ENCODE measurements at places on chromosomes 7 and 10.
A peak's percentile ranks its signal among the peaks of the same experiment; 100 is the strongest.

DNA sequence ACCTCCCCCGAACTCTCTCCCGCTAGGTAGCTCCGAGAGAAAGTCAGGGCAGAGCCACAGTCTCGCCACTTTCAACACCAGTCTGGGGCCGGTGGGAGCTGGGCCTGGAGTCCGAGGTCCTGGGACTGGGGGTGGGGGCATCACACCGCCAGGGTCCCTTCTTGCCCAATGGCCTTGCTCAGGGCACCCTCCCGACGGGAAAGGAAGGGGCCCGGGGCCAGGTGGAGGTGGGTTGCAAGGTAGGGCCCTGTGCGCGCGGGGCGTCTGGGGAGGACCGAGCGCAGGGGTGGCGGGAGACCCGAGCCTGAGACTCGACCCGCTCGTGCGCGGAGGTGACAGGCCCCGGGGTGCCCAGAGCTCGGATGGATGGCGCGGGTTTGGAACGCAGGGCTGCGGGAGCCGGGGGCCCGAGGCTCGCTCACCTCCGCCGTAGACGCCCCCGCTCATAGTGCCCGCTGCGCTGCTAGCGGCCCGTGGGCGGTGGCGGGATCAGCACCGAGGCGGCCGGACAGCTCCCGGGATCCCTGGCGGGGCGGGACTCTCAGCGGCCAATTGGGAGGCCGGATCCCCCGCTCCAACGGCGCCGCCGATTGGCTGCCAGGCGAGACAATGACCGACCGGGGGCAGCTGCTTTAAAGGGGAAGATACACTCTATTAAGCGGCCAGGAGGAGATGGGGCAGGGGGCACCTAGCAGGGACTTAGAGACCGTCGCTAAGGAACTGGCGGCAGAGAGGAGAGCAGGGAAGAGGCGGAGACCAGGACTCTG lies at the start of gene ACTL6B:
Gene ACTL6B (minus strand): TSS at position 541 of the 767 bp plus-strand sequence. CDS start 94 bp downstream, at position 447.
- DNase-seq, result no peak

DNA sequence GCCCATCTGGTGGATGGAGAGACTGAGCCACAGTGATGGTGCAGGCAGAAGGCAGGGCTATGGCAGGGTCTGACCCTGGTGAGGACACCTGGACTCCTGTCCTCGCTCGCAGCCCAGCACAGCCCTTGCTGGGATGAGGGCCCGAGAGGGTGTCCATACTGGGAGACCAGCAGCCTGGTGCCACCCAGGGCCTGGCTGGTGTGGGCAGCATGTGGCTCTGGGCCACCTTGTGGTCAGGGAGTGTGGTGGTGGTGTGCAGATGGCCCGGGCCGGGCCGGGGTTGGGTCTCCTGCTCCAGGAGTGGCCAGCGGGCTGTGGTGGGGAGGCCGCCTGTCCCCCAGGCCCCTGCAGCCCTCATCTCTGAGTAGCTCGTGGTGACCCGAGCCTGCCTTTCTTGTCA lies 14.9 kb downstream of the ADCY1 start:
- DNase-seq, result no peak

DNA sequence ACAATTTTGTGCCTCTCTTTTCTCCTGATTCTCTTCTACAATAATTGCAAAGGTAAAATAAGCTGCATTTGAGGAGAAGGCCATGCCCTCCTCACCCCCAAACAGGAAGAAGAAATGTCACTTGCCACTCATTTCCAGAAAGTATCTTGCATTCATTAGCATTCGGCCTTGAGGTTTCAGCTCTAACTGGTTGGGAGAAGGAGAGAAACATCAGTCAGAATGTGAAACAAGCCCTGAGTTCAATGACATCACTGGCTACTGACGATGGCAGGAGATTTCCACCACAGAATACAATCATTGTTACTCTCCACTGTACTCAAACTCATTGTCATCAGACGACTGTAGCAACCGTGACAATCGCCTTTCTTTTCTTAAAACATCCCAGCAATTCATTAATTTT lies 72.8 kb downstream of the PRKCQ start:
- no peak for DNase-seq

GRCh38 chr7:107304063-107304462 lies 135.3 kb downstream of the HBP1 start:
- no peak for DNase-seq

DNA sequence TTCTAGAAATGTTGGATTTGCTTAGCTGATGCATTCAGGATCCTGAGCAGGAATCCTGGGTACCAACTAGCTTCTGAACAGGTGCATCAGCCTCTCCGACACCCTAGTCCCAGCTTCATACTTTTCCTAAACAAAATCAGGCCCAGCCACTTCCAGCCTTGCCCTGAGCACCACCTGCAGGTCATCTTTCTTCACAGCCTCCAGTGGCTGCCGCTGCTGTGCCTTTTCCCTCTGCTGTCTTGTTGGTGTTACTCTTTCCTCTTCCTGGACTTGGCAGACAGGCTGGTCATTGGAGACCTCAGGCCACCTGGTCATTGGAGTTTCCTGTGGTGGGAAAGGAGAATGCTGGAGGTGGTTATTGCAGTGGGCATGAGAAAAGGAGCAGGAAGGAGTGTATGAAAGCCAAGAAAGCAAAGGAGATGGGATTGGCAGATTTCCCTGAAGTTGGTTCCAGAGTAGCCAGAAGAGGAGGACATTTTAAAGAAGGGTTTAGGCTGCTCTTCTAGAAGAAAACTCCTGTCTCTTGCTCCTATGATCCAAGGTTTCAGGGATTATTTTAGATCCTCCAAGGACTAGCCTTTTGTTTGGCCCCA lies 48.2 kb upstream of the NFKB2 start:
- peak; percentile 68 for DNase-seq

DNA sequence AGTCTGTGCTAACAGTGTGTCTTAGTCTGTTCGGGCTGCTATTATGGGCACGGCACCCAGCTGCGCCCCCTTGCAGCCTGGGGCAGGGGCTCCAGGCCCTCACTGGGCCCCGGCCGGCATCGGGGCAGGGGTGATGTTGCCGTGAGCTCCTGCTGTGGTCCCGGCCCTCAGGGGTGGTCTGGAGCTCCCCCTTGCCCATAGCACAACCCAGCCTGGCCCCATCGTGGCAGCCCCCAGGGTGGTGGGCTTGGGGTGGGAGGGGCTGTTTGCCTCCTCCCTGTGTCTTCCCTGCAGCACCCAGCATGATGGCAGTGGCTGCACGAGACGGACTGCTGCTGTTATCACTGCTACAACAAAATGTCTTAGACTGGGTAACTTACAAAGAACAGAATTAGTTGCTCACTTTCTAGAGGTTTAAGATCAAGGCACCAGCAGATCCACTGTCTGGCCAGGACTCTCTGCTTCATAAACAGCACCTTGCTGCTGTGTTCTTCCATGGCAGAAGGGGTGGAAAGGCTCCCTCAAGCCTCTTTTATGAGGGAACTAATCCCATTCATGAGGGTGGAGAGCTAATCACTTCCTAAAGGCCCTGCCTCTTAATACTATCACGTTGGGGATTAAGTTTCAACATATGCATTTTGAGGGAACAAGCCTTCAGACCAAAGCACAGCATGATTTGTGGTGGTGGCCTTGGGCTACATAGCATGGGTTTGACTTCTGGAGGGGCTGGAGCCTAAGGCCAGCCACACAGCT lies 149.5 kb downstream of the SEC23IP start:
- DNase-seq, result no peak

DNA sequence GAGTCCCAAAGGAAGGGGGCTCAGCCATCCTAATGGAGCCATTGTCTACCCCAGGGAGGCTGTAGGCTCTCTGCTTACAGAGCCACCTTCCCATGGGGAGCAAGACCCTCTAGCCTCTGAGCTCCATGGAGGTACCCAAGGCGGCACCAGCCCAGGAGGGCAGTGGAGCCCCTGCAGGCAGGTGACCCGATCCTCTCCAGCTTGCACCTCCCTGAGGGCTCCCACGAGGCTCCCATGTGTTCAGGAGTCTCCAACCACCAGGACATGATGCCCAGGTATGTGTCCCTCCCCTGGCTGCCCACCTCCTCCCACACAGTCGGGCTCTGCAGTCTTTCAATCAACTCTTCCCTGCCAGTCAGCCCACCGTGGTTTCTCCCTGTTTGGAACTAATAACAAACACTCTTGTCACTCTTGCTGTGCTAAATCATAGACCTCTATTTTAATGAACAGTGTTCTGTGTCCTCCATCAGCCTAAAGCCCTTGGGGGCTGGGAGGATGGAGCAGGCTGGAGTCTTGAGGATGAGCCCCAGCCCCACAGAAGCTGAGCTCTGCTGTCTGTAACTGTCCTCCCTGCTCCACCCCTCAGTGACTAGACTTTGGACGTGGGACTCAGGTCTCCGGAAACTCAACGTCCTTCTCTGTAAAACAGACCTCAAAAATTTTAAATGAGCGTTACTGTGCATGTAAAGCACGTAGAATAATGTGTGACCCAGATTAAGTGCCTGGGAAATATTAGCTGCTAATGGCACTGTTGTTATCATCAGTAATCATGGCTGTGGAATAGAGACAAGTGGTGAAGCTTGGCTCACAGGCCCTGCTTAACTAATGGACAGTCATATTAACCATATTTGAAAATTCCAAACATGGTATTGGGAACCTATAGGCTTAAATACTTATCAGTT lies 298.9 kb downstream of the WDR37 start:
- no peak for DNase-seq

DNA sequence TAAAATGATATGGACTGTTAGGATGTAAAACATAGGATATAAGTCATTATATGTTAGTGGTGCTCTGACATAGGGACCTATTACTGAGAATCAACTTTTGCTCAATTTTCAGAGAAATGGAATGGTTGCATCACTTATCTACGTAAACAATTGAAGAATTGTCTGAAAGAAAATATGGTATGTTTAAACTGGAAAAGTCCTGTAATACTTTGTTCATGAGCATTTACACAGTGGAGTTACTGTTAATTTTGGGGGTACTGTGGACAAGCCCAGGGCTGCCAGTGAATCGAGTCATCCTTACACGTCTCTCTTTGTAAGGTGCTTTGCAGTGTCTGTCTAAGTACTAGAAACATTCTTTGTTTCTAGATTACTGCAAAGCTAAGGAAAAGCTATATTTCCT lies 152.0 kb downstream of the ZNF22 start:
- no peak for DNase-seq

- DNase-seq, result no peak
These were observed 44.5 kb upstream of the AGR3 start for GRCh38 chr7:16926283-16926682.

GRCh38 chr7:141956084-141956483 lies 9.3 kb upstream of the CLEC5A start:
- DNase-seq, result no peak

- no peak for DNase-seq
These were observed 45.9 kb downstream of the SVIL start for GRCh38 chr10:29588629-29589421.

GRCh38 chr10:1961989-1962388 lies 224.7 kb upstream of the ADARB2 start:
- DNase-seq, result no peak

- DNase-seq, result no peak
These were observed 265.0 kb upstream of the GLI3 start for GRCh38 chr7:42502022-42502421.

DNA sequence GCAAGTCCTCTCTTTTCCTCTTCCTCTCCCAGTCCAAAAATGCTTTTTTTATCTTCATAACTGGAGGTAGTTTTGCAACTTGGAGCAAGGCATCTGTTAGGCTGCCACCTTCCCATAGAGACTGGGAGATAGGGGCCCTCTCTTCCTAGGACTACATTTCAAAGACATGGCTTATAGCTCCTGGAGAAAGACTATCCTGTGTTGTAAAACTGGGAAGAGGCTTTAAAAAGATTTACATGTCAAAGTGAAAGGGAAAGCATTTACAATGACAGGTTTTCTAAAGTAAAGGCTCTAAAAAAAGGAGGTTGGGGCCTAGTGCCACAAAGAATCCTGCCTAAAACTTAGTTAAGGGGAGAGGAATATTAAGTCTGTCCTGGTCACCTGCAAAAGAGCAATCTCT lies 82.2 kb upstream of the SEMA3E start:
- DNase-seq, result no peak

DNA sequence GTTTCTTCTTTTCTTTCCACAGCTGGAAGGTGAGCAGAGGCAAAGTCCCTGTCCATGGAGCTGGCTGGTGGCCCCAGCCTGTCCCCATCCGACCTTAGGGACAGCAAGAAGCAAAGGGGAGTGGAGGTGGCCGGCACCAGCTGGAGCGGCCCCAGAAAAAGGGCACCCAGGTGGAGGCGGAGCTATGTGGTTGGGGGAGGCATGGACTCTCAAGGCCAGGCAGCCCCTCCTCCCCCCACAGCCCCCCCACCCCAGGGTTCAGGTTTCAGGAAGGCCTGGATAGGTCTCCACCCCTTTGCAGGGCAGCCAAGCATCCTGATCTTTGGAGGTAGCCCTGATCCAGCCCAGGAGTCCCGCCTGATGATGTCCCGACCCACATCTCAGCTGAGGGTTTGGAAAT lies at the start of gene SSC4D:
Gene SSC4D (minus strand): TSS at position 161 of the 400 bp plus-strand sequence. CDS start 5,258 bp downstream, outside the sequence.
- DNase-seq, result no peak

- DNase-seq, result no peak
These were observed 79.1 kb upstream of the PPIF start for GRCh38 chr10:79268161-79268601.

DNA sequence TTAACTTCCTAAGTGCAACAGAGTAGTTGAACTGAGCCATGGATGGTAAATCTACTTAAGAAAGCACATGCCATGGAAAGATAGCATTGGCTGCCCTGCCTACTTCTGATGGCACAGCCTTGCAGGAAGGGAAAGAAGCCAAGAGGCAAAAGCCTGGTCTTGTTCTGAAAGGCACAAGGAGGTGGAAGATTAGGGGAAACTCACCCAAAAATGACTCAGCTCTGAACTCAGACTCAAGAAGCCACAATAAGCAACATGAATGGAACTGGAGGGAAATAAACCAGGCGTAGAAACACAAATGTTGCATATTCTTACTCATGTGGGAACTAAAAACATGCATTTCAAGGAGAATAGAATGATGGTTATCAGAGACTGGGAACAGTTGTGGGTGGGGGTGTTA lies 20.8 kb upstream of the ALOX5 start:
- DNase-seq, result no peak

- DNase-seq, result no peak
These were observed 83.2 kb upstream of the GPR22 start for GRCh38 chr7:107386548-107387102.

DNA sequence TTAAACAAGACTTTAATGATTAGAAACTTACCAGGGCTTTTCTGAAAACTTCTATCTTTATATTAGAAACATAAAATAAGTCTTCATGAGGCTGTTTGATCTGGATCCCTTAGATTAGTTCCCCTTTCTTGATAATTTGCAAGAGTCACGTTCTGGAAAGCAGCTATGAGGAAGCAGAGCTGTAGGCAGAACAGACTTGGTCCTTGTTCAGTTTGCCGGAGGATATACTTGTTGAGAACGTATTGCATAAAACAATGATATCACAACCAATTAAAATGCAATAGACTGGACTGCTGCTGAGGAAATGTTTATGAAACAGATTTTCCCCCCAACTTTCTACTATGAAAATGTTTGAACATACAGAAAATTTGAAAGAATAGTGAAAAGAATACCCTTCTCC lies 2.8 kb downstream of the SAMD9L start:
- DNase-seq, result no peak

- DNase-seq, result no peak
These were observed 276.9 kb downstream of the HGF start for GRCh38 chr7:81492910-81493309.

- DNase-seq, result no peak
These were observed 258.1 kb upstream of the GRB10 start for GRCh38 chr7:51040787-51041186.

Data from 8988T (cell line).